ENCODE measurements at places on chromosomes 1 and 21.

DNA sequence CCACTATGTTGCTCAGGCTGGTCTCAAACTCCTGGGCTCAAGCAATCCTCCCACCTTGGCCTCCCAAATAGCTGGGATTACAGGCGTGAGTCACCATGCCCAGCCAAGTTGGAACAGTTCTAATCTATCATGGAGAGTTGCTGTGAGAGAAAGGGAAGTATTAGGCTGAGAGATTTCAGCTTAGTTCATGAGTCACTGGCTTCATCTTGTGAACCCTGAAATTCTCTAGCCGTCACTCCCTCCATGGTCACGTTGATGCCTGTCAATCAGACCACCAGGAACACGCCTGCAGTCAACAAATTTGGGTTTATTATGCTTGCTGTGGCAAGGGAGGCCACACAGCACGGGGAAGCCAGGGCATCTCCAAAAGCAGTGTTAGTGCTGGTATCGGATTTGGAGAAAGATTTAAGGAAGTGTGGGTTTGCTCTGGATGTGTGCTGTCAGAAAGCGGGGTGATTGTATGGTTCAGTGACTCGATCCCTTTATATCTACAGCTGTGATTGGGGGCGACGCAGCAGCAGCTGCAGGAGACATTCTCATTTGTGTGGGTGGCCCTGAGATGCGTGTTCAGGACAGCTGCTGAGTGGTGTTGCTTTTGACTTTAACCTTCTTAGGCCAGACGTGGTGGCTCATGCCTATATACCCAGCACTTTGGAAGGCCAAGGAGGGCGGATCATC lies 18.7 kb downstream of the UQCRHL start:
- DNase-seq = no peak

GRCh38 chr1:180918519-180918918 lies 5.8 kb downstream of the KIAA1614 start:
- no peak for DNase-seq

- DNase-seq = no peak
Observed at GRCh38 chr1:99003581-99004253, 944 bp downstream of the PLPPR5 start.

DNA sequence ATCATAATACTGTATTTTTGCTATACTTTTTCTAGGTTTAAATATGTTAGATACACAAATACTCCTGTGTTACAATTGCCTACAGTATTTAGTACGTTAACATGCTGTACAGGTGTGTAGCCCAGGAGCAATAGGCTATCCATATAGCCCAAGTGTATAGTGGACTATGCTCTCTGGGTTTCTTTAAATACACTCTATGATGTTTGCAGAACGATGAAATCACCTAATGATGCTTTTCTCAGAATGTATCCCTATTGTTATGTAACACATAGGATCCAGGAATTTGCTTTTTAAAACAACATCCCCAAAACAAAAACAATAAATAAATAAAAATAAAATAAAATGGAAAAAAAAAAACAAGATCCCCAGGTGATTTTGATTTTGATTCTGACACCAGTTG lies 18.1 kb upstream of the RBM15 start:
- no peak for DNase-seq

DNA sequence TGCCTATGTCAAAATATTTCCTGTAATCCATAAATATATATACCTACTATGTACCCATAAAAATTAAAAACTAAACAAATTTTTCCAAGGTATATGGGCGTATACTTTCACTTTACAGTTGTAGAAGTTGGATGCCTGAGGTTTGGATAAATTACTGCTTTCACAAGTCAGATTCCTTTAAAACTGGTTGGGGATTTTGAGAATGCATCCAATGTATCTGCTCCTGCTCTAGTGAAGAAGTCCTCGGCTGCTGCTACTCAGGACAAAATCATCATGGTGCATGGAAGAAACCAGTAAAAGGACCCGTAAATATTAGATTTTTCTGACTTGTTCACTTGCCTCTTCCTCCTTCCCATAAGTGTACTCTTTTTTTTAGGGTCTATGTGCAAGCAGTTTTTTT lies 841.1 kb downstream of the USP25 start:
- no peak for DNase-seq

- no peak for DNase-seq
Observed at GRCh38 chr1:20594746-20595145, 5.8 kb downstream of the CDA start.

DNA sequence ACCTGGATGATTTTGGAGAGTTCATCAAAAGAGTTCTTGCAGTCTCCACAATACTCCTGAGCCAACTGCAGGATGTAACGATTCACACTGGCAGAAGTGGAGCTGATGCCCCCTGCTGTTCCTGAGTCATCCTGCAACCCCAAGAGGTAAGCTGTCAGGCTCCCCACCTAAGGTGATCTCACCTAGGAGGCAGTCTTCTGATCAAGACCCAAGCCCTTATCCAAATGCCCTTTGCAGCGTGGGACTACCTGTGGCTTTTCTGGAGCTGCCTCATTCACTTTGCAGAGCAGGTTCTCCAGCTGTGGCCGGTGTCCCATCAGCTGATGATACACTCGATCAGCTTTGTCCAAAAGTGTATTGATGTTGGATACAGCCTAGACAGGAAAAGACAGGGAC lies 96.4 kb downstream of the UBR4 start:
- peak; percentile 26 for DNase-seq

DNA sequence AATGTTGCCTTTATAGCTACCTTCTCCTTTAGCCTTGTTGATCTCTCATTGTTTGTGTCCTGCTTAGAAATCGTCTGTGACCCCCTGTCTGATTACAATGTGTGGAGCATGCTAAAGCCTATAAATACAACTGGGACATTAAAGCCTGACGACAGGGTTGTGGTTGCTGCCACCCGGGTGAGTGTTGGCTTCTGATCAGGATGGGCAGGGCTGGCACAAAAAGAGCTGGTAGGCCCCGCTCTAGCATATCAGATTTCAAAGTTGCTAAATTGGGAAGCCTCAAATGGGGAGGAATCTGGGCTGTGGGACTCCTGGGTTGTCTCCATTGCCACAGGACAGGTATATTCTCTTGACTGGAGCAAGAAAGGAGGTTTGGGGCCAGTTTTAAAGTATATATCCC lies 8.4 kb downstream of the NCSTN start:
- no peak for DNase-seq

- no peak for DNase-seq
Observed at GRCh38 chr1:77817368-77818209, 38.1 kb downstream of the MIGA1 start.

DNA sequence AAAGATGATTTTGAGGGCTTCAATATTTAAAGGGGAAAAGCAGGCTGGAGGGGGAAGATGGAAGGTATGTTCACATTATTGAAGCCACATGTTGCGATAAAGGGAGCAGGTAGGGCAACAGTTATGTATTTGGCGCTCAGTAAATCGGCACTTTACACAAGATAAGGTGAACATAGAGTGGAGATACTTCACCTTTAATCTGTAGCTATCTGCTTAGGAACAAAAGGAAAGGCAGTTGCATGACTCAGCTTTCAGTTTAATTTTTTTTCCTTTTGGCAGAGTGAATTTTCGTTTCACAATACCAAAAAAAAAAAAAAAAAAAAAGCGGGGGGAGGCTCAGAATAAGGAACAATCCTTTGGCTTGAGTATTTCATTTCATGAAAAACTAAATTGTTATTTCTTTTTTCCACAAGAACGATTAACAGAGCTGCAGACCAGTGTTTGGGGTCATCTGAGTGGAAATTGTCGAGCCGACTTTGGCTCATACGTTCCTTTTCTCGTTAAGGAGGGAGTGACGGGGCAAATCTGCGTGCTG lies 1.1 kb upstream of the COQ8A start:
- no peak for DNase-seq

GRCh38 chr1:54804471-54805132 lies 3.5 kb upstream of the TTC22 start:
- no peak for DNase-seq

GRCh38 chr1:200082329-200082728 lies 54.8 kb downstream of the NR5A2 start:
- DNase-seq = no peak

DNA sequence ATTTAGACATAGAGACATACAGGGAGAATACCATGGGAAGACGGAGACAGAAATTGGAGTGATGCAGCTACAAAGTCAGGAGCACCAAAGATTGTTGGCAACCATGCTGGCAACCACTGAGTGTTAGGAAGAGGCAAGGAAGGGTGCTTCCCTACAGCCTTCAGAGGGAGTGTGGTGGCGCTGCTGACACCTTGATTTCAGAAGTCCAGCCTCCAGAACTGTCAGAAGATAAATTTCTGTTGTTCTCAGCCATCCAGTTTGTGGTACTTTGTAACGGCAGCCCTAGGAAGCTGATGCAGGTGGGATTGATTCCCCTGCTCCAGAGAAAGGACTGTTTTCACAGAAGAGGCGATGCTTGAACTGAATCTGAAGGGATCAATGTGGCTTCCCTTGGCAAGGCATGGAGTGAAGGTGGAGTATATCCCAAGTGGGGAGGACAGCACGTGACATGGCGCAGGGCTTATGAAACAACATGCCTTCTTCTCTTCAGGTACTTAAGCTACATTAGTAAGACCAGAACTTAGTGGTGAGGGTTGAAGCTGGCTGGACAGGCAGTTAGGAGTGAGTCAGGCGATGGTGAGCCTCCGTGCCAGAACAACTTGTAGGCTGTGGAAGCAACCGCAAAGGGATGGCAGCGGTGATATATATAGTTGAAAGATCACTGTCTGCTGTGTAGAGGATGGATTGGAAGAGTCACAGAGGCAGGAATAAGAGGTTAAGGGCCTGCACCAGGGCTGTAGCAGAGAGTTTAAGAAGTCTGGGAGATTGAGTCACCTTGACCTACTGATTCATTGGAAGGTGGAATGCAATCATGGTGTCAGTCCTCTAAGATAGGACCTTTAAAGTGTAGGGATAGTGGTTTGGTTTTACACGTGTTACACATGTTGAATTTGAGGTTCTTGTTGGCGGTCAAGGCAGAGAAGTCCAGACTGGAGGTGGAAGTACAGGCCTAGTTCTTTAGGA lies 2.1 kb downstream of the LEPR start:
- no peak for DNase-seq

All from stimulated activated CD4-positive, alpha-beta T cell treated with anti-CD3 and anti-CD28 coated beads, Interleukin-12 subunit alpha, Interleukin-12 subunit beta, amount 100 ng/mL, for 4 hours (primary cell).